PC-9 (cell line): ENCODE measurements at places on chromosomes 3 and 15. TPM values are rescaled to one million over a fixed set of nuclear protein-coding genes. Genes with fewer than 3 reads are reported as not detected.

- DNase-seq, result no peak
Measured at GRCh38 chr3:196603683-196604082, 35.2 kb downstream of the FBXO45 start.

- DNase-seq, result no peak
Measured at GRCh38 chr15:45762726-45763125, 127.9 kb downstream of the SQOR start.

GRCh38 chr3:67569324-67569723 is 85.1 kb downstream of the SUCLG2 start:
- no peak for DNase-seq

GRCh38 chr3:180990505-180990904 is 969 bp upstream of the DNAJC19 start:
- DNase-seq, result no peak

DNA sequence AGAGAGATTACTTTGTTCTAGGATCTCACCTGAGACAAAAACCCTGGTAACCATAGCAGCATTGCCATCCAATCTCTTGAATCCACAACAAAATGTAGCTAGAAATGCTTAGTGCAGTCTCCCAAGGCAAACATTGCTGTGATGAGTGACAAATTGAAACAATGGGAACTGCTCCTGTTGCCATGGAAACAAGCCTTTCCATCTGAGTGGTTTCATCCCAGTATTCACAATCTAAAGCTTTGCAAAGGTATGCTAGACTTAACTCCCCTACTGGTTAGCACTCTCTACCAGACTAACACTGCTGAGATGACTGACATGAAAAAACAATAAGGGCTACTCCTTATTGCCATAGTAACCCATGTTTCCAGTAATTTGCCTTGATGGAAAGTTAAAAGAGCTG is 172.6 kb upstream of the CNTN3 start:
- no peak for DNase-seq

GRCh38 chr3:74271541-74271940 is 342.9 kb downstream of the CNTN3 start:
- DNase-seq, result no peak

- DNase-seq, result no peak
Measured at GRCh38 chr15:56978898-56979662, 60.6 kb downstream of the TCF12 start.

- no peak for DNase-seq
Measured at GRCh38 chr15:39025881-39026280, 461.3 kb upstream of the RASGRP1 start.

- no peak for DNase-seq
Measured at GRCh38 chr3:72597756-72598195, 250.5 kb downstream of the SHQ1 start.

DNA sequence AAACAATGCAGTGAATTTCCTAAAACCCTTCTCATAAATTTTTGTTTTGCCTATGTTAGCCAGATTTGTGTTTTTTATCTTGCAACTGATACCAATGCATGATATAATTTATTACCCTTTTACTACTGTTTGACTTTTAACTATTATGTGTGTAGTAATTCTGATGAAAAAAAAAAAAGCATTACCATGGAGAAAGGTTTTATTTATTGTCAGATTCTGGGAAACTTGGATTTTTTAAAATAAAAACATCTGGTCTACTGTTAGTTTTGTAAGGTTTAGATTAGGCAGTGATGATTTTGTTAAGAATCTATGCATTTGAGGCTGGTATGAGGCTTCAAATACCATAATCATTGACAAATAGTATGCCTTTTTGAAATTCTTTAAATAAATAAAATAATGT is 470.4 kb upstream of the ROBO1 start:
- DNase-seq, result no peak

GRCh38 chr15:91308199-91308598 is 208.1 kb downstream of the SV2B start:
- no peak for DNase-seq

DNA sequence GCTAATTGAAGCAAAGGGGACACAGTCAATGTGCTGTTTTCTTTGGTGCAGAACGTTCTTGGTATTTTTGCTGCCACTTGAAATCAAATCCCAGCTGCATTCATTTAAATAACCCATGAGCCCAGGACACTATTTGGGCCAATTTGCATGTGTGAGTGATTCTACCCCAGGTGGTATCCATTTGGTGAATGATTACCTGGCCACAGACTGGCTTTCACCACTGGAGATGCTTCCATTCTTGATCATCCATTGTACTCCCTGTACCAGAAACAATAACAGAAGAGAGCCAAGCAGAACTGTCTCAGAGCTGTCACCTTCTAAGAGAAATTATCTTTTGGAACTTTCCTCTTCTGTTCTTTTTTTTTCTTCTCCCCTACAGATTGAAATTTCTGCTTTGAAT is 139.7 kb upstream of the RARB start:
- no peak for DNase-seq

DNA sequence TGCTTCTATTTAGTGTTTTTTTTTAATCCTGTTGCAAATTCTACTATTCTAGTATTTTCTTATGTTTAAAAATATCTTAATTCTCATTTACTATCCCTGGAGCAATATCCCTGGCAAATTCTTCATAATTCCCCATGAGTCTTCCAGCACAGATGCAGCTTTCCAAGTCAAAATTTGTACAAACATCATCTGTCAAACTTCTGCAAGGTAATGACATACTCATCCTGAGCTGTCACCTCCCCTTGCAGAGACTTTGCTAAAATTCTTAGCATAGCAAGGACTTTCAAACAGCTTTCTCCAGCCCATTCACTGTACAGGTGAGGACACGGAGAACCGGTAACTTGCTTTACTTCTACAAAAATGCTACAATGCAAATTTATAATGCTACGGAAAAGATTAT is 28.6 kb upstream of the VGLL4 start:
- no peak for DNase-seq

- DNase-seq, result no peak
Measured at GRCh38 chr3:73115806-73116205, 54.3 kb downstream of the EBLN2 start.

GRCh38 chr3:155211266-155211665 is 82.2 kb downstream of the STRIT1 start:
- no peak for DNase-seq

DNA sequence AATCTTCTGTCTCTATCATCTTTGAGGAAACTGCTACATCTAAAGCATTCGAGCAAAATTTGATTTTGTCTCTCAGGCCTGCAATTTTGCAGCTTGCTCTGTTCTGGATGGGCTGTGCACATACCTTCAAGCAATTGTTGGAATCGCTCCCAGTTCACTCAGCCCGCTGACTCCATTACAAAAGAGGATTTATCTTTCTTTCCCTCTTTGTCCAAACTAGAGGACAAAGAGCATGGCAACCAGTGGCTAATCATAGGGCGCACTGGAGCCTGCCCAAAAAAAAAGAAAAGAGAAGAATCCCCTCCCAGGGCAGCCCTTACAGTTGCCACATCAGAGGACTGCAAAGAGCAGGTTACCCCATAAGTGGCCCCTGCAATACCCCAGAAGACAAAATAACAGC is 49.0 kb upstream of the DUT start:
- no peak for DNase-seq

GRCh38 chr3:107264888-107265287 is 112.4 kb upstream of the CCDC54 start:
- DNase-seq, result no peak

GRCh38 chr3:11272906-11273574 is 843 bp downstream of the ATG7 start:
- no peak for DNase-seq

GRCh38 chr3:195140816-195141793 is 129.9 kb downstream of the XXYLT1 start:
- no peak for DNase-seq

- DNase-seq, result no peak
Measured at GRCh38 chr3:130389743-130390478, 44.4 kb downstream of the COL6A5 start.

GRCh38 chr3:78026318-78026828 is 986.5 kb downstream of the ROBO2 start:
- no peak for DNase-seq

GRCh38 chr15:90432253-90432652 is 44.2 kb downstream of the IQGAP1 start:
- DNase-seq, result no peak

- no peak for DNase-seq
Measured at GRCh38 chr15:40087991-40088928, 20.4 kb downstream of the BMF start.

- no peak for DNase-seq
Measured at GRCh38 chr3:16286751-16287543, 21.9 kb downstream of the OXNAD1 start.

- DNase-seq, result no peak
Measured at GRCh38 chr3:143121241-143122088, 1.9 kb downstream of the CHST2 start.

DNA sequence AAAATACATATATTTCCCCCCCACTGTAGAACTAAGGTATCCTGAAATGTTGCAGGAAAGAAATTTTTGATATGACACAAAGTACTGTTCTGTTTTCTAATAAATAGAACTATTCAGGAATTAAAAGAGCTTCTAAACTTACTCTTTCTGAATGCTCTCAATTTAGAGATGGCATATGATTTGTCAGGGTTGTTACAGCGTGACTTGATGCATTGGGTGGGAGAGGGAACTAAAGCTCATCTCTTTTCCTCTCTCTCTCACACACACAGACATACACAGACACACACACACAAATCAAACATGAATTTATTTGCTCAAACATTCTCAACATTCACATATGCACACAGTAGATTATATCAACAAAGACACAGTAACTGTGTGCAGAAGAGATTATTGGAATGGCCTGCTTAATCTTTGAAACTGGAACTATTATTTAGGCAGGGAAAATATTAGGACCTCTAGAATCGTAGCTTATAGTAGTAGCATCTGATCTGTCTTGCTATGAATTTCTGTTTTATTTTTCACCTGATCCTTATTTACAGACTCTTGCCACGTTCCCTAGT is 807.4 kb upstream of the GBE1 start:
- DNase-seq, result no peak

- DNase-seq, result no peak
Measured at GRCh38 chr3:31265646-31266428, 266.9 kb upstream of the STT3B start.

GRCh38 chr15:69060041-69060481 is 45.6 kb downstream of the NOX5 start:
- DNase-seq, result no peak

DNA sequence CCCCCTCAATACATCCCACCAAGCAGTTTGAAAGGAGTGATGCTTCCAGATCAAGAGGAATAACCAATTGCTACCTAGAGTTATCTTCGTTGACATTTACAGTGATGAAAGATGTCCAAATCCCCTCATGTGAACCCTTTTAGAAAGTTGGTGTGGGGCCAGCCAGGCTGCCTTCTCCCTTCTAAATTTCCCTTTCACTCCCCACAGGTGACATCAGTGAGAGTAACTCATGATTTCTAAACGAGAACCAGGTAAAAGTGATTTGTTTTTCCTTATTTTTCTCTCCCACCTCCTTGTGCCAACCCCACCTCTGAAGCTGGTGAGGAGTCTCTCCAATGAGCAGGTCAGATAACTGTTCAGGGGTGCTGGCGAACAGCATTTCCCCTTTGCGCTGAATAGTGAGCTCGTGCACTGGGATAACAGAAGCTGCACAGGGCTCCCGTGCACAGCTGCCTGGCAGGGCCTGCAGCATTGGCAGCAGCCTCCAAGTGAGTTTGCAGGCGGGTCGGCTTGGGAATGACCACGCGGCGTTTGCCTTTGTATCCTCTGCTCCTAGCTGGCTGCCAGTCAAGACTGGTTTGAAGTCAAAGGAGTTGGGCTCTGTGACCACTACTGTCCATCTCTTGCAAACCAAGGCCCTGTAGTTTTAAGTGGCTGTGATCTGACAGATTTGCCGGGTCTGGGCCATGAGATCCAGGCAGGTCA is 70.2 kb upstream of the CORO2B start:
- DNase-seq, result no peak

DNA sequence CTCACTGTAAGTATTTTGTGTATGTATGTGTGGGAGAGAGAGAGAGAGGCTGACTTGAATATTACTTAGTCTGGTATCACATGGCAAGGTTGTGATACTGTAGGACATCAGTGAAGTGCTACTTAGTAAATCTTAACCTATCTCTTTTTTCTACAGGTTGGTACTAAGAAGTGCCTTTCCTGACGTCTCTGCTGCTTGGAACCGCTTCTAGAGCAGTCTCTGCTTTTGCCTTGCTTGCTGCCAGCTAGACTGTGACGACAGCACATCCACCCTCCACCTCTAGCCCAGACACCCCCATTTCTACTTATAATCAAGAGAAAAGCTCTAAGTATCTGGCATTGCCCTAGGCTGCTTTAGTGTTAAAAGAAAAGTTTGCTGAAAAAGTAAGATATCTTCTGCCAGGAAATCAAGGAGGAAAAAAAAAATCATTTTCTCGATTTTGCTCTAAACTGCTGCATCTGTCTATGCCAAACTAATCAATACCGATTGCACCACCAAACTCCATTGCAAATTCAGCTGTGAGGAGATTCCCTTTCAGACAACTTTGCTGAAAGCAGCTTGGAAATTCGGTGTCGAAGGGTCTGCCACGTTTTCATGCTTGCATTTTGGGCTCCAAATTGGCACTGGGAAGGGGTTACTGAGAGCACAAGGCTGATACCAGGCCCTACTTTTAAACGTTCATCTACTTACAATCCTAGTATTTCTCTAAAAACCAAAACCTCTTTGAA is 30.7 kb downstream of the MBNL1 start:
- no peak for DNase-seq

DNA sequence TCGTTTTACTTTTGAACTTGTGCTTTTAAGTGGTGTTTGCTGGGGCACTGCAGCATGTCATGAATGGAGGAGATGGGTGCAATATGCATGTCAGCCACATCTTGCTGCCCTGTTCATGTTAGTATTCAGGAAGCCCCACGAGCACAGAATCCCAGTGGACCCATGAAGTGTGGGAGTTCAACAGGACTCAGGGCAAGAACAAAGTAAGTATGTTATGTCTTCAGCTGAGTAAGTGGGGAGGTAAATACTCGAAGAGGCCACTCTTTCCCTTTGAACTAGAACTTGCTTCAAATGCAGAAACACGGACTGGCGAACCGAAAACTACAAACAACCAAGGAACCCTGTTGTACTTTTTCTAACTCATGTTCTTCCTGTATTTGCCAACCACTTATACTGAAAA is 23.4 kb downstream of the SOX14 start:
- DNase-seq, result no peak

Gene MOBP
- not detected in 2 replicates for total RNA-seq

Gene ITIH3
- total RNA-seq, result not detected in 2 replicates

Gene XIRP1
- total RNA-seq, result not detected in 2 replicates

Gene RFTN1
- total RNA-seq, result 0.41 TPM in 1 of 2 replicates, not detected in the other

Gene AP3B2
- not detected in 2 replicates for total RNA-seq

Gene AGBL1
- not detected in 2 replicates for total RNA-seq

Gene FILIP1L
- 12.0 and 16.8 TPM in 2 replicates for total RNA-seq

Gene TMEM40
- 30.5 and 33.9 TPM in 2 replicates for total RNA-seq

Gene CCRL2
- total RNA-seq, result 1.2 TPM in 2 replicates

Gene UMPS
- 35.6 and 61.8 TPM in 2 replicates for total RNA-seq

Gene IL20RB
- total RNA-seq, result 3.8 and 7.2 TPM in 2 replicates

Gene NXPE3
- 12.0 and 12.8 TPM in 2 replicates for total RNA-seq

Gene GOLGA8M
- not detected in 2 replicates for total RNA-seq

Gene TGM5
- 0.39 and 1.7 TPM in 2 replicates for total RNA-seq

Gene SERINC4
- 0.46 TPM in 1 of 2 replicates, not detected in the other for total RNA-seq

Gene NR1I2
- not detected in 2 replicates for total RNA-seq
